Hematopoietic multipotent progenitor cell (in vitro differentiated cells): ENCODE measurements at places on chromosomes 7 and 10. TPM values are rescaled to one million over a fixed set of nuclear protein-coding genes. Genes with fewer than 3 reads are reported as not detected.

The TDRD1 gene
- 0.27 TPM for total RNA-seq

The CAV2 gene
- 2.2 TPM for total RNA-seq

The PTF1A gene
- not detected for total RNA-seq

The CHST3 gene
- total RNA-seq: under 0.01 TPM

The ANKRD1 gene
- not detected for total RNA-seq

The STRIP2 gene
- 0.81 TPM for total RNA-seq

The TFAM gene
- total RNA-seq: 30.2 TPM

The SLC26A3 gene
- total RNA-seq: not detected

The HOGA1 gene
- total RNA-seq: not detected

The TWIST1 gene
- total RNA-seq: 0.27 TPM

The CFAP70 gene
- 1.1 TPM for total RNA-seq

The TES gene
- 88.1 TPM for total RNA-seq

The TFEC gene
- total RNA-seq: 26.4 TPM

The ATOH7 gene
- 0.27 TPM for total RNA-seq

The TFR2 gene
- 51.7 TPM for total RNA-seq

The FOXK1 gene
- 22.6 TPM for total RNA-seq

The ELMO1 gene
- total RNA-seq: 508 TPM

The CTAGE4 gene
- not detected for total RNA-seq

The TMEM225B gene
- total RNA-seq: 0.54 TPM

The TMEM196 gene
- total RNA-seq: not detected

The SNCG gene
- total RNA-seq: not detected
